Upper lobe of left lung (tissue), 6 donors: ENCODE measurements at places on chromosomes 2 and 18.

DNA sequence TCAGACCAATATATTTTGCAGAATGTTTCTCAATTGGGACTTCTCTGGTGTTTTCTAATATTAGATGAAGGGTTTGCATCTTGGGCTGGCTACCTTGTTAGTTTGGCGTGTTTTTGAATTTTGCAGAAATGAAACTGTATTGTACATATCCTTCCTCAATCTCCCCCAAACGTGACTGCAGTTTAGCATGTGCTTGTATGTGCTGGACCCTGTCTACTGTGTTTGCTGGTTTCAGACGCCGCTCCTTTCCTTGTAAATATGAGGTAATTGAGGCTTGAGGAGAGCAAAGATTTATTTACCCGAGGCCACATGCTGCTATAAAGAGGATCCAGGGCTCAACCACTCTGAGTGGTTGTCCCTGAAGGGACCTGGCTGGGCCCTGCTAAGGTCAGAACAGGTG is 57.2 kb downstream of the NGEF start:
- DNase-seq = no peak

DNA sequence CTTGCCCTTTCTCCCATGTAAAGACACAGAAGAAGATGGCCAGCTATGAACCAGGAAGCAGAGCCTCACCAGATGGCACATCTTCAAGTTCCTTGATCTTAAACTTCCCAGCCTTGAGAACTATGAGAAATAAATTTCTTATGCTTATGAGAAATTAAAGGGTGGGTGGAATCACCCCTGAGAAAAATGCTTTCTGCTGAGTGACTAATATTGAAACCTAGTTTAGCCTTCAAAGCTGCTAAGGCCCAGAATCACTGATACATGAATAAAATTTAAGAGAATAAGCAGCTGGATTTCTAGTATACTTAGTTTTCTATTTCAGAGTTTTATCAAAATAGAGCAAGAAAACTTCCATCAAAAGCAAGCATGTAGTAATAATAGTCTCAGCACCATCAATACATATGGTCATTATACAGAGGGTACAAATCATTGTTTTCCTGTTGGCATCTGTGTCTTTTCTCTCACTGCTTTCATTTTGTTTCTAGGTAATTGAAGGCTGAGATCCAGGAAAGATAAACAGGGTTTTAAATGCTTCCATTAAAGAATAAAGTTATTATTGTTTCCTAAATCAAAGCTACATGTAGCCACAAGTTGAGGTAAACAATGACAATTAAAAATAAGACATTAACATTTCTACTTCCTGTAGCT is 53.3 kb upstream of the COL5A2 start:
- no peak for DNase-seq

- no peak for DNase-seq
These were observed 113.2 kb downstream of the TSN start for GRCh38 chr2:121868652-121869051.

- DNase-seq = no peak
These were observed 423.3 kb downstream of the CMPK2 start for GRCh38 chr2:6442252-6442985.

- no peak for DNase-seq
These were observed 31.1 kb downstream of the KIF5C start for GRCh38 chr2:148906124-148906523.

- DNase-seq = no peak
These were observed 258.9 kb downstream of the CYRIA start for GRCh38 chr2:16406496-16407289.

- DNase-seq = no peak
These were observed 49.4 kb downstream of the TSPYL6 start for GRCh38 chr2:54206596-54206995.
